ENCODE measurements at places on chromosomes 5 and 9.

GRCh38 chr9:88828492-88828974 is 162.7 kb upstream of the S1PR3 start:
- no peak for DNase-seq

GRCh38 chr5:113242481-113243348 is 192.1 kb downstream of the TSSK1B start:
- no peak for DNase-seq

DNA sequence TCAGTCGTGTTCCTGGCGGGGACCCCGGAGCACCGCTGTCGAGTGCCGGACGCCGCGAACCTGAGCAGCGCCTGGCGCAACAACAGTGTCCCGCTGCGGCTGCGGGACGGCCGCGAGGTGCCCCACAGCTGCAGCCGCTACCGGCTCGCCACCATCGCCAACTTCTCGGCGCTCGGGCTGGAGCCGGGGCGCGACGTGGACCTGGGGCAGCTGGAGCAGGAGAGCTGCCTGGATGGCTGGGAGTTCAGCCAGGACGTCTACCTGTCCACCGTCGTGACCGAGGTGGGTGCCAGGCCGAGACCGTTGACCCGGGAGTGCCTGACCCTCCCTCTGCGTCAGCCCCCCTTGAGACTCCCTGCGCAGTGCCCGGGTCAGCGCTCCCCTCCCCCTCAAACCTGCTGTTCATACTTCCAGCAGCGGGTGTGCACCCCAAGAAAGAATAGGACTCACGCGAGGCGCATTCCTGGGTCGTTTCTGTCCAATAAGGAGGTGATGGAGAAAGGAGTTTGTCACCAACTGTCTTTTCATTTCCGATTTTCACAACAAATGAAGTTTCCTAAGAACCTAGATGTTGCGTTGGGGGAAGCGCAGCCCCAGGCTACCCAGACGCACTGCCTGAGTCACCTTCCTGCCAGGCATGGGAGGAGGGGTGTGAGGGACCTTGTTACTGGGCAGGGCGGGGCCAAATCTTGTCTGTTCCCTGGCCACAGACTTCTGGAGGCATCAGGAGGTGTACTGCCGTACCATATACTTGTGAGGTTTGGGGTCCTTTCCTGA is 722 bp downstream of the SLC22A4 start:
- DNase-seq = peak; percentile 96

DNA sequence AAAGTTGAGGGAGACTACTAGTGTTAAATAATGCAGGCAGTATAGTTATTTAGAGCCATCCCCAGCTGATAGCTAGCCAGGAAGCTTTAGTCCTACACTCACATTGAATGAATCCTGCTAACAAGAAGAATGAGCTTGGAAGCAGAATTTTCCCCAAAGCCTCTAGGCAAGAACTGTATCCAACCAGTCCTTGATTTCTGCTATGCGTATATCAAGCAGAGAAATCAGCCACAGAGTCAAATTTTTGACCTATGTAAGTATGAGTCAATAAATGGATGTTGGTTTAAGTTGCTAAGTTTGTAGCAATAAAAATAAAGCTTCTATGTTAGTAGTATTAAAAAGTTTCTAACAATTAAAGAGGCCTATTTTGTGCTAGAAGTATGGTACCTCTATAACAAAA is 672.1 kb upstream of the CHD1 start:
- DNase-seq = no peak

DNA sequence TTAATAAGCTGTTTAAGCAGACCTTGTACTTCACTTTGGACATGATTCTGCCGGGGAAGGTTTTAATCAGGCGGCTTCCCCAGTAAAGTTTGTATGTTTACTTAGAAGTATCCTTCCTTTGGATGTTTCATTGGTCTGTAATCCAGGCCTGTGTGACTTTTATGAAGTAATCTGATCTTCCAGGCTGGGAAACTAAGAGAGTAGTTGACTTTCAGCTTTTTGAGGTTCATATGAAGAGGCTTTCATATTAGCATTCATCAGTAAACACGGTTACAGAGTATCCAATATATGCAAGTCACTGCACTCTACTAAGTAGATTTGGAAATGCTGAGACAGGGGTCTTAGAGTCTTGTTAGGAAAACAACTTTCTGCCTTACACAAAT is 1.1 kb downstream of the DNAJC21 start:
- DNase-seq = no peak

DNA sequence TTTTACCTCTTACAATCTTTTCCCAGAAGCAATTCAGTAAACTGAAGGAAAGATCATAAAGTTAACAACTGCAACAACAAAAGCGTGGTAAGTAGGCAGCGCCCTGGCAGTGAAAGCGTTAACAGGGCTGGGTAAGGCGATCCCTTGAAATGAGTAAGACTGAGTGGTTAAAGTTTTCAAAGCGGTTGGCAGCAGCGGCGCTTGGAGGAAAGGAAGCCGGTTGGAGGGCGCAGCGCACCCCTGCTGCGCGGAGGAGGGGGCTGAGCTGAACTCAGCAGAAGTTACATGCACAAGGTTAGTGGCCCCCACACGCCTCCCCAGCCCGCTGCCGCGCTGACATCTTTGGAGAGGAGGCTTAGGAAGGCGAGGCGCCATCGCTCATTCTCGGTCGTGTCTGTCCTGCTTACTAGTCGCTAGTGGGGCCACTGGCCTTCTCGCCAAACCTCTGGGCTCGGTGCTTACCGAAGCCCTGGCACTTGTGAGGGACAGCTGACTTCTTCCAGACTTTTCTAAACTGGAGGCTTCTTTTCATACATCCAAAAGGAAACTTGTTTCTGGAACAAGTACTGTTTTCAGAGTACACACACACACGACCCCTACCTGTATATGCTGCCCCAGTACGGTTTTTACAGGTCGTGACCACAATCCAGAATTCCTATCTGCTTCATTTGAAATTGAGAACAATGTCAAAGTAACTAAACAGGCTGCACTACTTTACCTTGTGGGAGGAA is at the start of gene SH3RF2:
SH3RF2 (plus strand) TSS at position 178 of the 731 bp plus-strand sequence. CDS start 1,351 bp downstream, outside the sequence.
- DNase-seq = no peak

- no peak for DNase-seq
Observed at GRCh38 chr5:169126481-169127021, 174.4 kb downstream of the SLIT3 start.

DNA sequence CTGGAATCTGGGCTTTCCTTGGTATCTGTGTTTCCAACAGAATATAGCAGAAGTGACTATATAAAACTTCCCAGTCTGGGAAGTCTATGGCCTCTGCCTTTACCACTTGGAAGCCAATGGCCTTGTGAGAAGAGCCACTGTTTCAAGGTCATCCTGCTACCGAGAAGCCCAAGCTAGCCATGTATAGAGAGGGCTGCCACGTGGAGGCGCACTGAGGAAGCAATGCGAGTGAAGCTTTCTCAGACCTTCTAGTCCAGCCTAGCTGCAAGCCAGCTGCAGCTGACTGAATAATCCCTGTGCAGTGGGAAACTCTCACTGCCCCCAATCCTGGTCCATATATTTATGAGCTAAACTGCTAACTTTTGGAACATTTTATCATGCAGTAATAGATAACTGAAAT is 661.8 kb upstream of the RIOK2 start:
- DNase-seq = no peak

- no peak for DNase-seq
Observed at GRCh38 chr5:1176473-1177391, 24.7 kb upstream of the SLC6A19 start.

GRCh38 chr5:121862801-121863200 is 11.1 kb downstream of the FTMT start:
- no peak for DNase-seq

- DNase-seq = no peak
Observed at GRCh38 chr5:2732004-2732403, 19.5 kb downstream of the IRX2 start.

- no peak for DNase-seq
Observed at GRCh38 chr9:134488331-134489280, 153.0 kb upstream of the COL5A1 start.

DNA sequence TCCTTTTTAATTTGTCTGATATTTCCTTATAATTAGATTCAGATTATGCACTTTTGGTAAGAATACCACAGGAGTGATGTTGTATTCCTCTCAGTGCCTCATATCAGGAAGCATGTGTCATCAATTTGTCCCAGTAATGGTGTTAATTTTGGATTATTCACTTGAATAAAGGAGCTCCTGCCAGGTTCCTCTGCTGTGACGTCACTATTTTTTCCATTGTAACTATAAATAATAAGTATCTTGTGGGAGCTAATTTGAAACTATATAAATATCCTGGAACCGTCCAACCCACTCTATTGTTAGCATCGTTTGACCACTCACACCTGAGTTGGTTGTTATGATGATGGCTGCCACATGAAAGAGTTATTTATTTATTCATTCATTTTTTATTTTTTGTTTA is 107.9 kb downstream of the INVS start:
- no peak for DNase-seq

All from SIG-M5 (cell line).